Upper lobe of left lung (tissue), 6 donors: ENCODE measurements at places on chromosomes 11 and 22. TPM values are rescaled to one million over a fixed set of nuclear protein-coding genes. Genes with fewer than 3 reads are reported as not detected.

DNA sequence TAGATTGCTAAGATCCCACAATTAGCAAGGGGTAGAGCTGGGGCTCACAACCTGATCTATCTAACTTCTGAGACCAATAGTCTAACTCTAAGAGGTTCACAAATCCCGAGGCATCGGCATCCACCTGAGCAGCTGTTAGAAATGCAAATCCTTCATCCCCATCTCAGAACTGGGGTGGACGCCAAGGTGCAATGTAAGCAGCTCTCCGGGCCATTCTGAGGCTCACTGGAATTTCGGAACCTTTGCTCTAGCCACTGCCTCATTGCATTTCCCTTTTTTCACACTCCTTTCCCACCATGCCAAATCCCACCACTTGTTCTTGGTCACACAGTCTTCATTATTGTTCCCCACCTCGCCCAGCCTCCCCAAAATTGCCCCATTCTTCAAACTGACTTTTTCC, 29.8 kb downstream of the MAML2 start:
- H3K4me3 ChIP-seq = no peak overlapping the region
- no peaks in the 10 kb centered on the region for H3K36me3 ChIP-seq
- H3K27me3 ChIP-seq = no peaks in the 10 kb centered on the region
- H3K4me1 ChIP-seq = peaks cover 72% of the 10 kb centered on the region

PDGFB gene
- 15.4 TPM for total RNA-seq

OR8D4 gene
- not detected for total RNA-seq

TMEM191C gene
- total RNA-seq = 2.9 TPM

PIK3IP1 gene
- 56.1 TPM for total RNA-seq

GRCh38 chr11:46246521-46246920, 30.9 kb upstream of the CREB3L1 start:
- no peak overlapping the region for H3K27ac ChIP-seq
- no peaks in the 10 kb centered on the region for H3K36me3 ChIP-seq
- DNase-seq = no peak
- no peaks in the 10 kb centered on the region for H3K27me3 ChIP-seq

GRCh38 chr11:114359342-114359741, 41.0 kb downstream of the C11orf71 start:
- no peak for DNase-seq
- H3K4me3 ChIP-seq = no peak overlapping the region
- H3K27me3 ChIP-seq = no peaks in the 10 kb centered on the region
- H3K4me1 ChIP-seq = no peaks in the 10 kb centered on the region
- H3K27ac ChIP-seq = no peak overlapping the region
- H3K36me3 ChIP-seq = no peaks in the 10 kb centered on the region

- H3K27ac ChIP-seq = no peak overlapping the region
- H3K4me3 ChIP-seq = no peak overlapping the region
- no peaks in the 10 kb centered on the region for H3K36me3 ChIP-seq
- H3K27me3 ChIP-seq = no peaks in the 10 kb centered on the region
- DNase-seq = no peak
These were observed 5.4 kb downstream of the PARVG start for GRCh38 chr22:44186121-44186510.

OR4S1 gene
- total RNA-seq = not detected

SLC22A9 gene
- not detected for total RNA-seq

OR1S1 gene
- total RNA-seq = not detected

DNA sequence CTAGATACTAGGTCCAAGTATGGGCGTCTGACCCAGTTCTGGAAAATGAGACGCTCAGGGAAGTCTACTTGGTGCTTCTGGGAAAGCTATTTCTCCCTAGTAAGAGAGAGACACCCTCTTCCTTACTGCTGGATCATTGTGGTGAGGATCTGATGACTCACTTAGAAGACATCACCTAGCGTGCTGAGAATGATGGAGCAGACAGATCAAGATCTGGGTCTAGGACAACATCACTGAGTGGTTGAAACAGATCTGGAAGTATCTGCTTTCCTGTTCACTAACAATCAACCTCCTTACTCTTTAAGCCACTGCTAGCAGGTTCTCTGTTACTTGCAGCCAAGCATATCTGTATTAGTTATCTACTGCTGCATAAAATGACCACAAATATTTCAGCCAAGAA, 38.3 kb upstream of the HMGXB4 start:
- no peak for DNase-seq
- no peak overlapping the region for H3K4me3 ChIP-seq
- no peaks in the 10 kb centered on the region for H3K27me3 ChIP-seq
- no peaks in the 10 kb centered on the region for H3K4me1 ChIP-seq

DNA sequence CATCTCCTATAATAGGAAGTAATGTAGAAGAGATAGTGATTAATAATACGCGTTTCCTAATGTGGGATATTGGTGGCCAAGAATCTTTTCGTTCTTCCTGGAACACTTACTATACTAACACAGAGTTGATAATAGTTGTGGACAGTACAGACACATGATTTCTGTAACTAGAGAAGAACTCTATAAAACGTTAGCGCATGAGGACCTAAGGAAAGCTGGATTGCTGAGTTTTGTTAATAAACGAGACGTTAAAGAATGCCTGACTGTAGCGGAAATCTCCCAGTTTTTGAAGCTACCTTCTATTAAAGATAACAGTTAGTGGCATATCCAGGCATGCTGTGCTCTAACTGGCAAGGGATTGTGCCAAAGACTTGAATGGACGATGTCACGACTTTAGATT, 83.3 kb downstream of the GGT1 start:
- H3K27me3 ChIP-seq = no peaks in the 10 kb centered on the region
- no peaks in the 10 kb centered on the region for H3K36me3 ChIP-seq
- H3K4me3 ChIP-seq = no peak overlapping the region
- DNase-seq = no peak
- H3K4me1 ChIP-seq = no peaks in the 10 kb centered on the region
- H3K27ac ChIP-seq = no peak overlapping the region

C11orf65 gene
- not detected for total RNA-seq

- peak overlapping the region; percentile 59 for H3K27ac ChIP-seq
- no peak for DNase-seq
- H3K27me3 ChIP-seq = no peaks in the 10 kb centered on the region
- H3K36me3 ChIP-seq = no peaks in the 10 kb centered on the region
These were observed 67.5 kb downstream of the PACSIN2 start for GRCh38 chr22:42947211-42947990.

- no peak overlapping the region for H3K27ac ChIP-seq
- no peaks in the 10 kb centered on the region for H3K36me3 ChIP-seq
- no peaks in the 10 kb centered on the region for H3K4me1 ChIP-seq
- no peak overlapping the region for H3K4me3 ChIP-seq
These were observed 8.7 kb downstream of the KDM4F start for GRCh38 chr11:95057959-95058358.

- no peak overlapping the region for H3K4me3 ChIP-seq
- H3K27ac ChIP-seq = no peak overlapping the region
- H3K4me1 ChIP-seq = peaks cover 3% of the 10 kb centered on the region
These were observed 39.5 kb upstream of the CHRNA10 start for GRCh38 chr11:3710485-3711259.

GRCh38 chr22:48402591-48403031, 1425.1 kb downstream of the BRD1 start:
- H3K4me1 ChIP-seq = no peaks in the 10 kb centered on the region
- peak; percentile 50 for DNase-seq
- no peak overlapping the region for H3K27ac ChIP-seq
- no peaks in the 10 kb centered on the region for H3K36me3 ChIP-seq
- no peak overlapping the region for H3K4me3 ChIP-seq
- no peaks in the 10 kb centered on the region for H3K27me3 ChIP-seq

RASGRP2 gene
- 29.8 TPM for total RNA-seq

GRCh38 chr11:7098235-7098832, 9.5 kb downstream of the RBMXL2 start:
- H3K4me3 ChIP-seq = no peak overlapping the region
- DNase-seq = no peak
- no peak overlapping the region for H3K27ac ChIP-seq
- no peaks in the 10 kb centered on the region for H3K27me3 ChIP-seq
- no peaks in the 10 kb centered on the region for H3K36me3 ChIP-seq

DNA sequence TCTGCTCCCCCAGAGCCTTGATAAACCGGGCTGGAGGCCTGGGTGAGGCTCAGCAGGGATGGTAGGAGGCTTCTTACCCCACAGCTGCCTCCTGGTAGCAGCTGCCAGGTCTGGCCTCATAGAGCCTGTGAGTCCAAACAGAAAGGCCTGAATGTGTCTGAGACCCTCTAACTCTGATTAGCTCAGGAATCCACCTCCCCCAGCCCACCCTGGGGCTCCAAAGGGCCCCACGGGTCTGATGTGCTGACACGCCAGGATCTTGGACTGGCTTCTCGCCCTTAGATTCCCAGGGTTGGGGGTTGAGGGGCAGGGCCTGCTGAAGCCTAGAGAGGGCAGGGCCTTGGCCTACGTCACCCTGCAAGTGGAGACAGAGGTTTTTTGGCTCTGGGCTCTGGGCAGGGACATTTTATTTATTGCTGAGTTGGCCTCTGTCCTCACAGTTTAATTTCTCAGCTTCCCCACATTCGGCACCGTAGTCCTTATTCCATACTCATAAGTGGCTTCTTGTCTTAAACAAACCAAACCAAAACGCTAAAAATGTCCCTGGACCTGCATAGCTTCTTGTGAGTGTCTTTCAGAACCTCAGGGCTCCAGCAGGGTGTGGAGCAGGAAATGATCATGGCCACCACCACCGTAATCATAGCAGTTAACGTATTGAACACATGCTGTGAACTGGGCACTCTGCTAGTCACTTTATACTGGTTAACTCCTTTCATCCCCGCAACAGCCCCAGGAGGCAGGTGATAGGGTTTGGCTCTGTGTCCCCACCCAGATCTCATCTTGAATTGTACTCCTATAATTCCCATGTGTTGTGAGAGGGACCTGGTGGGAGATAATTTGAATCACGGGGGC, 25.1 kb downstream of the KIAA1671 start:
- no peak for DNase-seq
- H3K36me3 ChIP-seq = no peaks in the 10 kb centered on the region
- H3K4me3 ChIP-seq = no peak overlapping the region
- no peaks in the 10 kb centered on the region for H3K27me3 ChIP-seq

- no peaks in the 10 kb centered on the region for H3K27me3 ChIP-seq
- H3K4me3 ChIP-seq = no peak overlapping the region
- H3K36me3 ChIP-seq = no peaks in the 10 kb centered on the region
These were observed 49.5 kb downstream of the ABTB2 start for GRCh38 chr11:34308049-34308912.

APLP2 gene
- total RNA-seq = 249 TPM

TSSK2 gene
- total RNA-seq = not detected

RFPL1 gene
- not detected for total RNA-seq

DNA sequence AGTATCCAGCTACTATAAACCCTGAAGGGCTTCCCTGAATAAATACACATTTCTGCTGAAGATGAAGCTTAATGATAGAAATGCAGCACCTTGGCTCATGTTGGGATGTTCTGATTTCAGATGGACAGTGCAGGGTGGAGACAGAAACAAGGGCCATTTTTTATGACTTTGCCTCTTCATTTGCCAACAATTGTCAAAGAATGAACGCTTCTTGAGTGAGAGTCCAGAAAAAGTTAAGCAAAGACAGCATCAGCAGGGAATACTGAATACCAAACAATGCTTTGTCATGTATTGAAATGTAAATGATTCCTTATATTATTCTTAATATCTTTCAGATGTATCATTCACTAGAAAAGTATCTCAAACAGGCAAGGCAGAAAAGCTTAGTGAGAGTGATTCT, 84.9 kb downstream of the TRPC6 start:
- H3K4me3 ChIP-seq = no peak overlapping the region
- H3K4me1 ChIP-seq = no peaks in the 10 kb centered on the region
- no peaks in the 10 kb centered on the region for H3K36me3 ChIP-seq
- DNase-seq = no peak

GRCh38 chr11:112961146-112961668, at the start of gene NCAM1:
TSS of gene NCAM1 (plus strand) at chr11:112961420.
- H3K4me3 ChIP-seq = peak within 1 kb of the TSS; percentile 42
- peaks cover 26% of the 10 kb centered on the region for H3K4me1 ChIP-seq
- DNase-seq = peak; percentile 68
- H3K36me3 ChIP-seq = no peaks in the 10 kb centered on the region

RGL4 gene
- 2.6 TPM for total RNA-seq

DNA sequence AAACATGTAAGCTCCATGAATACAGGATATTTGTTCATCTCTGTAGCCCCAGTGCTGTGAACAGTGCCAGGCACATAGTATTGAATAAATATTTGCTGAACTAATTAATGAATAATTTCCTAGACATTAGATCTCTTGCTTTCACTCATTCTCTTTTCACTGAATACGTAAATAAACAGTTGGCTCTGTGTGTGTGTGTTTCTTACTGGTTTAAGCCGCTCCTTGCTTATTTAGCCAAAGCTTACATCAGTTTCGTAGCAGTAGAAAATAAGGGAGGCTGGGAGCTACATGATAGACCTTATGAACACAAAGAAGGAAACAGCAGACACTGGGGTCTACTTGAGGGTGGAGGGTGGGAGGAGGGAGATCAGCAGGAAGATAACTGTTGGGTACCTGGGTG, 17.2 kb downstream of the KREMEN1 start:
- no peaks in the 10 kb centered on the region for H3K27me3 ChIP-seq
- H3K4me1 ChIP-seq = peaks cover 8% of the 10 kb centered on the region
- H3K27ac ChIP-seq = no peak overlapping the region
- H3K36me3 ChIP-seq = no peaks in the 10 kb centered on the region
- no peak for DNase-seq

GRCh38 chr11:97860237-97860636, 1160.5 kb upstream of the CNTN5 start:
- DNase-seq = no peak
- no peaks in the 10 kb centered on the region for H3K4me1 ChIP-seq
- no peak overlapping the region for H3K27ac ChIP-seq
- no peaks in the 10 kb centered on the region for H3K36me3 ChIP-seq
- no peaks in the 10 kb centered on the region for H3K27me3 ChIP-seq
- H3K4me3 ChIP-seq = no peak overlapping the region

UNC93B1 gene
- 186 TPM for total RNA-seq

PGA5 gene
- not detected for total RNA-seq

DNA sequence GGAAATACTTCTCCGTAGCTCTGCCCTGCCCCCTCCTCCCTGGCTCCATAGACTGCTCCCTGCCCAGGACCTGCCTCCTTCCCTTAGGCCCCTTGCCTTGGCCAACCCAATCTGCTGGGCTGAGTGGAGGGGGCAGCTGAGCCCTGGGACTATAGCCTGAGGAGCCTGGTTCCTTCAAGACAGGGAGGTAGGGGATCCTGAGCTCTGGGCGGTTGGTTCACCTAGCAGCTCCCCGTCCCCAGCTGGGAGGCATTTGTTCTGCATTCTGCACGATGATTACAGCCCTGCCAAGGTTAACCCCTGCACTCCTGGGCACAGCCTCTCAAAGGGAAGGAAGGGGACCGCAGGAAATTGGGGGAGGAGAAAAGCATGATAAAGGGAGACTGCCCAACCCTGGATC, 3.6 kb upstream of the CDC42EP1 start:
- H3K36me3 ChIP-seq = no peaks in the 10 kb centered on the region
- peaks cover 52% of the 10 kb centered on the region for H3K4me1 ChIP-seq
- H3K4me3 ChIP-seq = no peak overlapping the region
- peaks cover 12% of the 10 kb centered on the region for H3K27me3 ChIP-seq
